ENCODE measurements at places on chromosomes 6 and 20. TPM values are rescaled to one million over a fixed set of nuclear protein-coding genes. Genes with fewer than 3 reads are reported as not detected.

DNA sequence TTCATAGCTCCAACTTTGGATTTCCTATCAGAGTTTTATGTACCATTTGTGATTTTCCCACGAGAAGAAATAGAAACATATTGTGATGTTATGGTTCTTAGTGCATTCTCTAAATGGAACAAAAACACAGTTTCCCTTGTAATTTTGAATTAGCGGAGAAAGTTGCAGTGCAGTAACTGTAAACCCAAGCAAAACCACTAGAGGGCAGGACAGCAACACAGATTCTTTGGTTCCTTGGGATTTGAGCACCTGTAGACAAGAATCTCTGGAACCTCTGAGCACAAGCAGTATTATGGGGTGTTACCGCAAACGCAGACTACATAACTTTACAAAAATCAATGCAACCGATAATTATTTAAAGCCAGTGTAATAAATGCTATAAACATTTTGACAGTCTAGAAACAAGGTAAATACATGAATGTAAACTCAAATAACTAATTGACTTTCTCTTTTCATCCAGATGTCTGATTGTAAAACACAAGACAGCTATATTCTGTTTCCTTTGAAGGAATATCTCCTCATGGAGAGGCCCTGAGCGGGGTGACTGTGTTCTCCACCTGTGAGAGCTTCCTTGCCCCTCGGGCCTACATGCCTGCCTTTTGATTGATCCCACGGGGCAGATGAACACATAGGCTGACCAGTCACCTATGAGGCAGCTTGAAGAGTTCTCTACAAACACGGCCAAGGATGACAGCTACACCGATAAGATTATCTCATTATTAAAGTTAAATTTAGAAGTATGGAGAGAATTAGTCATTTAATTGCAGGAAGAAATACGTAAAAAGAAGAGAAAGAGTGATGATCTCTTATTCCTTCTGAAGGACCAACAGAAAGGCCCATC, 67.5 kb upstream of the COL21A1 start:
- DNase-seq, result no peak

DNA sequence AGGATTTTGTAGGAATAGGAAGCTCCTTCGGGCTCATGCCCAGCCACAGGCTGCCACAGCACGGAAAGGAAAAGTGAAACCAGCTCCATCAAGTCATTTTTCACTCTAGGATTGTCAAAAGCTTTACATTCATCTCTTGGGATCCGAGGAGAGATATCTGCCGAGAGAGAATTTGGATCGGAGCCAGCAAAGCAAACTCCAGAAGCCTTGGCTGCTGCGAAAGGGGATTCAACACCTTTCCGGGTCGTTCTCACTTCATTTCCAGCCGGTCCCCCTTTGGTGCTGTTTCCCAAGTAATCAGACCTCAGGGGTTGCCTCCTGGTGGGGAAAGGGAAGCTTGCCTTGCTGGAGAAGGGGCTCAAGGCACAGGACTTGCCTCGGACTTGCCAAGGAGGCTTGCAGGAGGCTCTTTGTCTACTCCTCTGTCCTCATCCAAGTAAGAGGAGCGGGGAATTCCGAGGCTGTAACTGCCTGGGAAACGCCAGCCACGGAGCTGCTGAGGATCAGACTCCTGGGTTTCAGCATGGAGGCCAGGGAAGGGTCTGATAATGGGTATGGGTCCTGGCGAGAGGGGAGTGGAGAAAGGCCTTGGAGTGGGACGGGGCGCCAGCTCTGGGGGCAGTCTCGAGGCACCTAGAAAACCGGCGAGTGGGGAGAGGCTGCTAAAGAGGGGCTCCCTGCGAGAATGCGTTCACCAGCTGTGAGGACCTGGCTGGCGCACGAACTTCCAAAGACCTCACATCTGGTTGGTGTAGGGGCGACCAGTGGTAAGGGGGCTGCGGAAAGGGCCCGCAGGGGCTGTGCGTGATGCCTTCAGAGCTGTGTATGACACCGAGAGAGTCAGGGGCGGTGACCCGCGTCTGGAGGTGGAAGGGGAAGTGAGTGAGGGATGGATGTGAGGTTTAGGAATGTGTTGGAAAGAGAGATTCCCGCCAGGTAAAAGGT, 702 bp downstream of the ETV7 start:
- no peak for DNase-seq

DNA sequence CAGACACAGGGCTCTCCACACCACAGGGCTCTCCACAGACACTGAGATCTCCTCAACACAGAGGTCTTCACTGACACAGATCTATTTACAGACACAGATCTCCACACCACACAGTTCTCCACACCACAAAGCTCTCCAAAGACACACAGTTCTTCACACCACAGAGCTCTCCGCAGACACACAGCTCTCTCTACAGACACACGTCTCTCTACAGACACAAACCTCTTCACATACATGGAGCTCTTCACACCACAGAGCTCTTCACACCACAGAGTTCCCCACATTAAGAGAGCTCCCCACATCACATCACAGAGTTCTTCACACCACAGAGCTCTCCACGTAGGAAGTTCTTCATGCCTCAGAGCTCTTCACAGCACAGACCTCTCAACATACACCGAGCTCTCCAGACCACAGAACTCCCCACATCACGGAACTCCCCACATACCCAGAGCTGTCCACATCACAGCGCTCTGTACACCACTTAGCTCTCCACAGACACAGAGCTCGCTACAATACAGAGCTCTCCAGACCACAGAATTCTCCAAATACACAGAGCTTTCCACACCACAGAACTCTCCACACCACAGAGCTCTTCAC, 53.9 kb downstream of the ERMARD start:
- DNase-seq, result no peak

GRCh38 chr6:111922454-111923297, 49.4 kb upstream of the FYN start:
- no peak for DNase-seq

DNA sequence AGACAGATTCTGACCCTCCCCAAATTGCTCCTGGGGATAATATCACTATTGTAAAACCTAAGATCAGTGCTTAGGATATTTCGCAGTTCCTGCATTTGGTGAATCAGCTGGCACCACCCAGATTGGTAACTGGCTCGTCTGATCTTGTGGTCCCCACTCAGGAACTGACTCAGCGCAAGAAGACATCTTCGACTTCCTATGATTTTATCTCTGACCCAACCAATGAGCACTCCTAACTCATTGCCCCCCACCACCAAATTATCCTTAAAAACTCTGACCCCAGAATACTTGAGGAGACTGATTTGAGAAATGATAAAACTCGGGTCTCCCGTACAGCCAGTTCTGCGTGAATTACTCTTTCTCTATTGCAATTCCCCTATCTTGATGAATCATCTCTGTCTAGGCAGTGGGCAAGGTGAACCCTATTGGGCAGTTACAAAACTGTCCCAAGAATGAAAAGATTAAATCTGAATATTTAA, 55.7 kb upstream of the PRND start:
- DNase-seq, result no peak

DNA sequence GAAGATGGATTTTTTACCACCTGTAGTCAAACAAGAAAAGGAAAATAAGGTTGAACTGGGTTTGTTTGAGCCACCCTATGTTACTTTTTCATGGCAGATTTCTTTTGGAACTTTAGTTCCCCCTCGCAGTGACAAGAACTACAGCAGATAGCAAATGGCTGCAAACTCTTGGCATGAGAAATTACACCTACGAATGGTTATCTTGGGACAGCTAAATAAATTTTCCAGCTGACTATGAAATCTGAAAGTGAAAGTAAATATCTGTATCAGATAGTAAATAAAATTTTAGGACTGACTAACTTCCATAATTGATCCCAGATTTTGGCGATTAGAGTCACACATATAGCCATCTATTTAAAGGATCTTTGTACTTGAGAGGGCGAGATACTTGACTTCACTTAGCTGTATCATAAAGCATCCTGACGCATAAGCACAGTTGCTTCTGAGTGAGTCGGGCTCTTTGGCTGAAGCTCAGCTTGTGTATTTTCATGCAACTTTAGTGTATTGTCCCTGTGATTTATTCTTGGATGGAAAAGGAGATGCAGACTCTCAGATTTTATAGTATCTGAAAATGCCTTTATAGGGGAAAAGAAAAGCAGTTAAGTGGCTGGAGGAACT, 125.3 kb upstream of the B3GAT2 start:
- DNase-seq, result no peak

DNA sequence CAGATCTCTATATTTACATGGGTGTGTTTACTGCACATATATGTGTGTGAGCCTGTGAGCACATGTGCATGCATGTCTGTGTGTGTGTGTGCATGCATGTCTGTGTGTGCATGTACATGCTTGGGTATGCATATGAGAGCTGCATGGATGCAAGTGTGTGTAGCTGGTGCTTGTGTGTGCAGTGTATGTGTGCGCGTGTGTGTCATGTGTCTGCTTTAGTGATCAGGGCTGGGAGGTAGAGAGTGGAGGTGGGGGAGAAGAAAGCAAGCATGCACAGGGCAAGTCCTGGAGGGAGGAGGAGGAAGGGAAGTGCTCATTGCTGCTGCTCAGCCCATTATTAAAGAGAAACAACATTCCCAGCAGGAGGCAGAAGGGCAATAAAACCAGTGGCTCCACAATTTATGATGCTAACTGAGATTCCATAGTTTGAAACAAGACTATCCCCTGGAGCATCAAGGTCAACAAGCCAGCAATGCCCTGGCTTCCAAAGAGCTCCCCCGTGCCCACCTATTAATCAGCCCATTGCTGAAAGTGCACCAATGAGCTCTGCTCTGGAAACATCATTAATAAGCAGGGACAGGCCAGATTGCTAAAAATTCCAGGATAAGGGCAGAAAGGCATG, 414.0 kb downstream of the MAFB start:
- DNase-seq, result no peak

- DNase-seq, result no peak
Measured at GRCh38 chr20:3224681-3225421, 14.1 kb downstream of the SLC4A11 start.

DNA sequence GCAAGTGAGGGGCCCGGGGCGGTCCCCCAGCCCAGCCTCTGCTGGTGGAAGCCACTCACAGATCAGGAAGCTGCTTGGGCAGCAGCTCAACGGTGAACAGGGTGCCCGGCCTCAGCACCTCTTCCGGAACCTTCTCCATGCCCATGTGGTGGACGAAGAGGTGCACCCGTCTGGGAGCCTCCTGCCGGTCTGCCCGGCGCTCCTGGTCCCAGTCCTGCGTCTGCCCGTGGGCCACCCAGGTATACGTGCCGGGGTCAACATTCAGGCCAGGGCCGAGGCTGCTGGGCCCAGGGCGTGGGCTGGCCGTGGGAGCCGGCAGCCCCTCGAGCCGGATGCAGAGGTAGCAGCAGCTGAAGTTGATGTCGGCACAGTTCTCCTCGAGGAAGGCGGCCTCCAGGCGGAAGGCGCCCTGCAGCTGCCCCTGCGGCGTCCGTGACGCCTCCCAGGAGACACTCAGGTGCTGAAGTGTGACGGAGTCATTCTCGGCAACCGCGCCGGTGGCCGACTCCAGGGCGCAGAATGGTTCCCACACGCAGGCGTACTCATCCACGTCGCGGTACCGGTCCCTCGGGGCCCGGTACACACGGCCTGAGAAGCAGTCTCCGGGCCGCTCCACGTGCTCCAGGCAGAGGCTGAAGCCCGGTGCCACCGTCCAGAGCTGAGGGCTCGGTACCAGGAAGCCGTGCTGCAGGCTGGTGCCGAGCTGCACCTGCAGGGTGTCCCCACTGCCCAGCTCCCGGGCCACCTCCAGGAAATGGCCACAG, 8.7 kb downstream of the FNDC11 start:
- DNase-seq, result no peak

- no peak for DNase-seq
Measured at GRCh38 chr6:135071541-135071940, 16.9 kb upstream of the HBS1L start.

DNA sequence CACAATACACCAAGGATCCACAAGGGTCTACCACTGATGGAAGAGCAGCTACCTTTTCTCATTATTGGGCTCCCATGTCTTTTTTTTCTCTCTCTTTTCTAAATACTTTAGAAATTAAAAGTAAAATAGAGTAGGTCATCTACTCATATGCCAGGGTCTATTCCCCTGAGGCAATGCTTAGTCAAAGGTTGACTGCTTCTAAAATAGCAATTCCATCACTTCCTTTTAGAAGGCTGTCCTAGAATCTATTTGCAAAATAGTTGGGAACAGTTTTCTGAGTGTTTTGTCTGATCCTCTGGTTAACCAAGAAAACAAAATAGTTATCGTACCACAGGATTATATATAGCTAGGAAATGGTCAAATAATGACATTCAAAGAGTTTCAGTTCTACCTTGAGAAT, 174.1 kb downstream of the COL21A1 start:
- no peak for DNase-seq

DNA sequence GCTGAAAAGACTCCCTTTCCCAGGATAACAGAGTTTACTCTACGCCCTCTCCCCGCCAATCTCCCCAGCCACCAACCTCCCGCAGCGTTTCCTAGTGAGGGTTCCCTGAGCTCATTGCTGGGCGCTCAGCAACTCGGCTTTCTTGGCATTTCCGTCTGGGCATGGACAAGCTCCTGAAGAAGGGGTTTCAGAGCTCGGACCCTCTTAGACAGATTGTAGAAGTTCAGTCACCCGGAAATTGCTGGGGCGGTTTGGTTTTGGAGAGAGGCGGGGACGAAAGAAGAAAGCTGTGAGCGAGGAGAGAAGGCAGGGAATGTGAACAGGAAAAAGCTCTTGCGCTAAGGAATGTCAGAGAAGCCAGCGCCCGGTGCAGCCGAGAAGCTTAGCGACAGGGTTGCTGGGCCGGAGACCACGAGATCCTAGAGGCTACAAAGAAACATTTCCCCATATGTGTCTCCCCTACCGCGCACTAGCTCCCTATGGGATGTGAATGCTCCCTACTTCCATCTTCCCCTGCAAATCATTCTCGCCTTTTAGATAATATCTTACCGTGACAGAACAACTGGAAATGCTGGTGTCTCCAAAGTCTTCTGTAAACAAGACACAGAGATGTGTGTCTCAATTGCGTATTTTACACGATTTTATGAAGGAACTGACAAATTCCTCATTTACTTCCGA, 15.8 kb downstream of the POM121L2 start:
- no peak for DNase-seq

DNA sequence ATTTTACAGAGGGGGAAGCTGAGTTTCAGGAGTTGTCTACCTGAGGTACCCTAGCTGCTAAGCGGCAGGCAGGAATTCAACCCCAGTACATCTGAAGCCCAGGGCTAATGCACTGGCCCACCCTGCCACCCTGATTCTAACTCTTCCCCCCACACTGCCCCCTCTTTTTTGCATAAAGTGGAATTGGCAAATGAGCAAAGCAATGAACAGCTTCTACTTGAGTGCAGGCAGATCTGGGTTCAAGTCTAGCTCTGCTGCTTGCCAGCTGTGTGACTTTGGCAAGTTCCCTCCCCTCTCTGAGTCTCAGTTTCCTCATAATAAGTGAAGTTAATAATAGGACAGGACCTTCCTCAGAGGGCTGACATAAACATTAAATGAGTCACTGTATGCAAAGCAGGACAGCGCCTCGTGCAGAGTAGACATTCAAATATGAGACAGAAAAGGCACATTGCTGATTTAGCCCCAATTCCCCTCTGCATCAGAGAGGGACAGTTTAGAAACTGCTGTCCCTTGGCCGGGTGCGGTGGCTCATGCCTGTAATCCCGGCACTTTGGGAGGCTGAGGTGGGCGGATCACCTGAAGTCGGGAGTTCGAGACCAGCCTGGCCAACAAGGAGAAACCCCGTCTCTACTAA, 4.7 kb downstream of the ADA start:
- no peak for DNase-seq

Gene BEND6
- total RNA-seq, result 1.0 TPM

Gene FILIP1
- 2.9 TPM for total RNA-seq

Gene POM121L2
- total RNA-seq, result not detected

Gene CDH4
- total RNA-seq, result not detected

Gene PRSS35
- not detected for total RNA-seq

Gene MOXD1
- total RNA-seq, result 1.8 TPM

Gene SOX4
- total RNA-seq, result 18.2 TPM

Gene VSX1
- total RNA-seq, result 0.44 TPM

Gene PAK5
- total RNA-seq, result 1.3 TPM

Gene DNAH8
- total RNA-seq, result under 0.01 TPM

Measured in breast epithelium (tissue), 4 donors.